ENCODE measurements at places on chromosomes 5 and 9.

GRCh38 chr9:124506931-124507879, at the start of gene NR5A1:
NR5A1 (minus strand) TSS chr9:124507399; CDS start chr9:124503395, 4,004 bp downstream.
- DNase-seq = no peak

DNA sequence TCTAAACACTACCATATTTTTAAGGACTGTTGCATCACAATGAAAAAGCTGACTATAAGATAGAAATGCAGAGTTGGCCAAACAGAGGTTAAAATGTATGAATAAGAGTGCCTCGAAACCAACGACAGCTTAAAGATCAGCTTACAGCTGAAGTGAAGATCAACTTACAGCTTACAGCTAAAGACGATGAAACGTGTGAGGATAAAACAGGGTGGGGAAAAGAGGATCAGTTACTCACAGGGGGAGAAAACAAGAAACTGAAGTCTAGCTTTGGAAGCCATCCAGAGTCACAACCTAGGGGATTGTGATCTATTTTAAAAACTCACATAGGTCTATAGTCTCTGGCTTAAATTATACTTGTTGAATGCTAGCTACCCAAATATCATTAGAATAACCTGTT, 220.0 kb downstream of the SNCAIP start:
- no peak for DNase-seq

DNA sequence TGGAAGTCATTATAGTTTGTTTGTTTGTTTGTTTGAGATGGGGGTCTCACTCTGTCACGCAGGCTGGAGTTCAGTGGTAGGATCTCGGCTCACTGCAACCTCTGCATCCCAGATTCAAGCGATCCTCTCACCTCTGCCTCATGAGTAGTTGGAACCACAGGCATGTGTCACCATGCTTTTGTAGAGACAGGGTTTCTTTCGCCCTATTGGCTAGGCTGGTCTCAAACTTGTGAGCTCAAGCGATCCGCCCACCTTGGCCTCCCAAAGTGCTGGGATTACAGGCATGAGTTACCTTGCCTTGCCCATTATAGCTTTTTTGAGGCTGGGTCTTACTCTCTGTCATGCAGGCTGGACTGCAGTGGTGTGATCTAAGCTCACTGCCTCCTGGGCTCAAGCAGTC, 28.8 kb downstream of the NSD1 start:
- DNase-seq = no peak

- DNase-seq = no peak
These were observed 262.1 kb downstream of the FANCC start for GRCh38 chr9:95055334-95055850.

GRCh38 chr9:108052431-108053080, 563.0 kb upstream of the KLF4 start:
- DNase-seq = no peak

GRCh38 chr9:13863112-13863511, 450.8 kb downstream of the NFIB start:
- no peak for DNase-seq

GRCh38 chr9:71920456-71921189, 9.2 kb downstream of the C9orf85 start:
- DNase-seq = no peak

- peak; percentile 24 for DNase-seq
These were observed 530 bp downstream of the BBLN start for GRCh38 chr9:128160603-128160987.

DNA sequence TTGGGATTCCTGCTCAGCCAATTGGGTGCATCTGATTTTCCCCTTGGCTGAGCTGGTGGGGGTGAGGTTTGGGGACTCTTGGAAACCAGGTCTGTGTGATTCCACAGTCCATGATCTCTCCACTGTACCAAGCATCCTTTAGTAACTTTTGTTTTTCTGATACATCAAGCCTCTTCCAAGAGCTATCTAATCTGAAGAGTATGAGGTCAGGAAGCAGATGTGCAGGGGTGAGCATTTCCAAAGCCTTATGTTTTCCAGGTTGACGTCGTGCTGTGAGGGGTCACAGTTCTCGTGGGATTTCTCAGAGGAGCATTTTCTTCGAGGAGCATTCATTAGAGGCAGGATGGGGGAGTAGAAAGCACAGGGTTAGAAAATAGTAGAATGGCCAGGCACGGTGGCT, 95.3 kb downstream of the KLF4 start:
- DNase-seq = no peak

- DNase-seq = no peak
These were observed 85.7 kb upstream of the RNF38 start for GRCh38 chr9:36485647-36486328.

- DNase-seq = no peak
These were observed 61.3 kb upstream of the RNF38 start for GRCh38 chr9:36461323-36461722.

- DNase-seq = no peak
These were observed 114.3 kb upstream of the PLPPR1 start for GRCh38 chr9:100914266-100914665.

DNA sequence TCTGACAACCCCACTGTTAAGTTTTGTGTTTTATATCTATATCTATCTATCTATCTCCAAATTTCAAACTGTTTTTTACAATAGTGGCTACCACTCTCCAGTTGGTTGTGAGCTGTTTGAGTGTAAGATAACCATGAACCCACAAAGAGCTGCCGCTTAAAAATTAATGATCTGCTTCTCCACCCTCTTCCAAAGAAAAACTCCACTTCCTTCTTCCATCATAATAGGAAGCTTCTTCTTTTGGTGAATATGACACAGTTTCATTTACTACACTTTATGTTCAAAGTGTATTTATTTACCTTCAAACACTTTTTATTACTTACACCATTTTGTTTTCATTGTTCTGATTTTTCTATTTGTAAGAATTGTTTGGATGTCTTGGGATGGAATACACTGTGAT, 37.9 kb downstream of the SPZ1 start:
- DNase-seq = no peak

- DNase-seq = no peak
These were observed 19.2 kb upstream of the FGFR4 start for GRCh38 chr5:177067503-177067902.

DNA sequence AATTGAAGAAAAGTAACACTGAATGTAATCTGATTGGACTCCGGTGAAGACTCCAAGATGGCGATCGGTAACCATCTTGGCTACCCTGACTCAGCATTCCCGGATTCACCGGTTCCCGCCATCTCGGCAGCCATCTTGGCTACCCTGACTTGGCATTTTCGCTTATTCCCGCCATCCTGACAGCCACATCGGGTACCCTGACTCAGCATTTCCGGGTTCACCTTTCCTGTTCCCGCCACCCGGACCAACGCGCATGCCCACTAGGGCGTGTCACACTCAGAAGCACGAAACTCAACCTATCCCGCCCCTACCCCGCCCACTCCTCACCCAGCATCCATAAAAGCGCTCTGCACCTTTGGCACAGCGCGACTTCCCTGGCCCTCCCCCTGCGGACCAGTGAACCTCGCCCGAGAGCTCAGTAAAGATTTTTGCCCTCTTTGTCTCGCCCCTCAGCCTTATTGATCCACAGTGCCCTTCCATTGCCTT, 17.2 kb downstream of the SPTLC1 start:
- peak; percentile 12 for DNase-seq

GRCh38 chr5:89380635-89381034, 497.7 kb upstream of the MEF2C start:
- DNase-seq = no peak

GRCh38 chr5:61306531-61307131, 25.4 kb upstream of the ZSWIM6 start:
- DNase-seq = no peak

GRCh38 chr5:122775550-122776542, 966 bp downstream of the SNX2 start:
- no peak for DNase-seq

- DNase-seq = no peak
These were observed 20.8 kb downstream of the RGS3 start for GRCh38 chr9:113484258-113484730.

- DNase-seq = no peak
These were observed 219.1 kb upstream of the TRPC7 start for GRCh38 chr5:136584474-136584873.

- no peak for DNase-seq
These were observed 422.3 kb downstream of the SPATA31D1 start for GRCh38 chr9:82410866-82411265.

DNA sequence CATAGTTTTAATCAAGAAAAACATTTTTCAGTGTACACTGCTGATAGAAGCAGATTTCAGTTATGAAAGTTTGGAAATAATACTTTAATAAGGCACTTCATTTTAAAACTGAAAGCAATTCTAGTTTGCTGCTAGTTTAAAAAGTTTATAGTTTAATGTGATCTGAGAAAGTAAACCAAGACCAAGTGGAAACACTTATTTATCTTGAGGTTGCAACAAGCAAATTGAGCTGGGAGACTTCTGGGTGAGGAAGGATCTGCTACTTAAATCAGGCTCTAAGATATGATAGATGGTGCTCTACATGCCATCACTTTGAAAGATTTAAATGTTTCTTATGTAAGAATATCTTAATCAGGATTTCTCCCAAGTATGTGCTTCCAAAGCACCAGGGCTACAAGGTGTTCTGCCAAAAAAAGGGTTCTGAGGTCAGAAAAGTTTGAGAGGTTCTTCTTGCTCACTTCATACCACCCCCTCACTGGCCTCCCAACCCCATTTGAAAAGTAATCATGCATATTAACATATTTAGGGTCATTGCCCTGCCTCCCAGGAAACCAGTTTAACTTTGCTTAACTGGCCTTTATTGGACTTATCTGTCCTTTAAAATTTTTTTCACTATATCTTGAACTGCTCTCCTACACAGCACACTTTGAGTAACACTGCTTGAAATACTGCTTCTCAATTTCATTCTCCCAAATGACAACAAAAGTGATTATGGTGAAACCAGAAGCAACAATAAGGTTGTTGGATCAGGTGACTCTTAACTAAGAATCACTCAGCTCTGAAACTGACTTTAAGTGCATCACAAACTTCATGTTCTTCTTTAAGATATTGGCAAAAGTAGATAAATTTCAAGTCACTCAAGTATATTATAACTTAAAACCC, 15.5 kb downstream of the SLC44A1 start:
- DNase-seq = no peak

GRCh38 chr5:165837286-165837685, 2331.9 kb downstream of the MAT2B start:
- no peak for DNase-seq
